ENCODE measurements at places on chromosomes 16 and 17. TPM values are rescaled to one million over a fixed set of nuclear protein-coding genes. Genes with fewer than 3 reads are reported as not detected.

The PMFBP1 gene
- total RNA-seq, result 1.4 TPM

The MYL4 gene
- total RNA-seq, result 10.2 TPM

The TMEM106A gene
- total RNA-seq, result 6.7 TPM

The ESRP2 gene
- total RNA-seq, result 39.5 TPM

DNA sequence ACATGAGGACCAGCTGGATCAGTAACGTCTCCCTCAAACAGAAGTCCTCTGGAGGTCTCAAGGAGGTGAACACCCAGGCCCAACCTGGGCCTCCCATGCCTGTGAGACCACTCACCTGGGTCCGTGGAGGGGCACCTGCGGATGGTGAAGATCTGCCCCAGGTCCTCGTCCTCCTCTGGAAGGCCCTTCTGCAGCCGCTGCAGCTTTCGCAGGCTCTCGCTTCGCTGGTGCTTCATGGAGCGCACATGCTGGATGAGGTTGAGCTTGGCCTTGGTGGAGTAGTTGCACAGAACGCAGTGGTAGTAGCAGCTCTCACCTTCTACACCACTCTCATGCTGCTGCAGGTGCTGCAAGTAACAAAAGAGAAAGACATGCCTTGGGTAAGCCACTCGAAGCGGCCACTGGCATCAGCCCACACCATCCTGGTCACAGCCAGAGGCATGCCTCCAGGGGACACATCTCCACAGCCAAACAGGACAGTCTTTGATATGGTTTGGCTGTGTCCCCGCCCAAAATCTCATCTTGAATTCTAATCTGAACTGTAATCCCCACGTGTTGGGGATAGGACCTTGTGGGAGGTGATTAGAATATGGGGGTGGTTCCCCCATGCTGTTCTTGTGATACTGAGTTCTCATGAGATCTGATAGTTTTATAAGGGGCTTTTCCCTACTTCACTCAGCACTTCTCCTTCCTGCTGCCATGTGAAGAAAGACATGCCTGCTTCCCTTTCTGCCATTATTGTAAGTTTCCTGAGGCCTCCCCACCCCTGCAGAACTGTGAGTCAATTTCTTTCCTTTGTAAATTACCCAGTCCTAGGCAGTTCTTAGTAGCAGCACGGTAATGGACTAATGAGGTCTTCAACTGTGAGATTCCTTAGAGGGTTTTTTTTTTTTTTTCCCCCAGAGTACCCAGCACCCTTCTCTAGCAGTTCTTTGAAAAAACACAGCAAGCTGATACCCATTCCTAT lies 158.0 kb downstream of the ZFHX3 start:
- no peak for DNase-seq

- no peak for DNase-seq
Measured at GRCh38 chr17:15398291-15398690, 56.9 kb upstream of the TEKT3 start.

DNA sequence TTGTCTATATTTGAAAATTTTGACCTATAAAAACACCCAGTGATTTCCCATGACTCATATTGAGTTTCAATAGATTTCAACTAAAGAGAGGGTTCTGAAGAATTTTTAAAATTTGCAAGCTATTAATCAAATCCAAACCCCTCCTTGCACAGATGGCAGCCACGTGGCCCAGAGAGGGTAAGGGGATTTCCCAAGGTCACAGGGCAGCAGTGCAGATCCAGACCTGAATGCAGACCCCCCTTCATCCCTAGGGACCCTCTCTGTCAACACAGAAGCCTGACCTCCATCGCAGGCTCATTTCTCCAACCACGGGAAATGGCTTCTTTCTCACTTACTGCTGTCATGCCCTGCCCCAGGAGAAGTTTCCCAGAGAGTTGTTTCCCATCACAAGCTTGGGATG lies 24.7 kb upstream of the CES5A start:
- DNase-seq, result no peak

DNA sequence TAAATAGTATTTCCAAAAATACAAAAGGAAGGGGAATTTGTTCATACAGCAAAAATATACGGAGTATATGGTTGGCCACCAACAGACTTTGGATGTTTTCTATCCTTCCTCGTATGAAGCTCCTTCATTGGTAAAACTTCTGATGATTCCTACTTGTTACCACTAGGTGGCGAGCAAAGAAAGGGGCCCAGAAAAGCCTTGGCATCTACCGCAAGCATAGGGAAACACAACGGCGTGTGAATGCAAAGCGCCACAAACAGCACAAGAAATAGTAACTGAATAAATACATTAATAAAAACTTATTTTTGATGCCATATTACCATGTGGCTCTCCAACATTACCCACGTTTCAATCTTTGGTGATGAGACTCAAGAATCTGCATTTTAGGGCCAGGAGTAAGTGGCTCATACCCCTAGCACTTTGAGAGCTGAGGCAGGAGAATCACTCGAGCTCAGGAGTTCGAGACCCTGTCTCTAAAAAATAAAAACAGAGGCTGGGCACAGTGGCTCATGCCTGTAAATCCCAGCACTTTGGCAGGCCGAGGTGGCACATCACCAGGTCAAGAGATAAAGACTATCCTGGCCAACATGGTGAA lies 34.5 kb downstream of the YWHAE start:
- DNase-seq, result peak; percentile 85

DNA sequence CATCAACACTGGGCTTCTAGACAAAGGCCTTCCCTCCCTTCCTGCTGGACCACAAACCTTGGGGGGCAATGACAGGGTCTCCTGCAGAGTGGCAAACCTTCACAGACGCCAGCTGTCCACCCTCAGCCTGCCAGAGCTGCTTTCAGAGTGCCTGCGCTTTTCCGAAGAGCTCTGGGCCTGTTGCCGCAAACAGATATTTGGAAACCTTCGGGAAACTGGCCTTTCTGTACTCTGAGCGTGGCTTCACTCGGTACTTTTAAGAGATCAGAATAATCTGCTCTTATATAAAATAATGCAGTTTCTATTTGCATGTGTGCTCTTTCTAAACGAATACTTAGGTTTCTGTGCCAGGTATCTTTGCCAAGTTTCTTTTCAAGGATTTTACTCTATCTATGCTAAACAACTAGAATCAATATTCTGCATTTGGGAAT lies 152.1 kb upstream of the CHMP6 start:
- DNase-seq, result no peak

- DNase-seq, result no peak
Measured at GRCh38 chr17:66949501-66949900, 15.0 kb upstream of the CACNG4 start.

- no peak for DNase-seq
Measured at GRCh38 chr17:58605470-58605869, 86.4 kb downstream of the TEX14 start.

- DNase-seq, result no peak
Measured at GRCh38 chr17:20203018-20203417, 193.9 kb downstream of the SPECC1 start.

DNA sequence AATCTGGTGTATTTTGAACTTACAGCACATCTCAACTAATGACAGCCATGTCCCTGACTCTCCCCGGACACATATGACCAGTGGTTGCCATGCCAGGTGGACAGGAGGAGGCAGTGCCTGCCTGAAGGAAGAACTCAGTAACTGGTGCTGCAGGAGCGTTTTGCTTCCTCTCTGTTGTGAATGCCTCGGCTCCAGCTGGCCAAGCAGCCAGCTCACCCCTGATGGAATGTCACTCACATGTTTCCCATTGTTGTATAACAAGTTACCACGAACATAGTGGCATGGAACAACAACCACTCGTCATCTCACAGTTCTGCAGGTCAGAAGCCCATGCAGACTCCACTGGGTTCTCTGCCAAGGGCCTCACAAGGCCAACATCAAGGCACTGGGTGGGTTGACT lies 20.1 kb upstream of the IRF8 start:
- DNase-seq, result no peak

DNA sequence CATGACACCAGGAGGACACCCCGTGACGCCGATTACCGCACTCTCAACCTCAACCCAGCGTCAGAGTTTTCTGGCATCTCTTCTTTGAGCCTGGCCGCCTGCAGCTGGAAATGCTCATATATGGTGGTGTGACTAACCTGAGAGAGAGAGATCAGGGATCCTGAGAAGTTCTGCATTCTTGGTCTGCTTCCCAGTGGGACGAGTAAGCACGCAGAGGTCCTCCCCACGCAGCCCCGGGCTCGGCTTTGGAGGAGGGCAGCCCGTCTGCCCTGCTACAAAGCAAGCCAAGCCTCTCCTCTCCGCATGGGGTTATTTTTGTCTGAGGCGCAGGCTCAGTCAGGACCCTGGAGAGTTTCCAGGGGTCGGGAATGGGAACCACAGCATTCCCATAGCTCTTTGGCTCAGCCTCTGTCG lies 16.5 kb downstream of the CRISPLD2 start:
- DNase-seq, result peak; percentile 79

DNA sequence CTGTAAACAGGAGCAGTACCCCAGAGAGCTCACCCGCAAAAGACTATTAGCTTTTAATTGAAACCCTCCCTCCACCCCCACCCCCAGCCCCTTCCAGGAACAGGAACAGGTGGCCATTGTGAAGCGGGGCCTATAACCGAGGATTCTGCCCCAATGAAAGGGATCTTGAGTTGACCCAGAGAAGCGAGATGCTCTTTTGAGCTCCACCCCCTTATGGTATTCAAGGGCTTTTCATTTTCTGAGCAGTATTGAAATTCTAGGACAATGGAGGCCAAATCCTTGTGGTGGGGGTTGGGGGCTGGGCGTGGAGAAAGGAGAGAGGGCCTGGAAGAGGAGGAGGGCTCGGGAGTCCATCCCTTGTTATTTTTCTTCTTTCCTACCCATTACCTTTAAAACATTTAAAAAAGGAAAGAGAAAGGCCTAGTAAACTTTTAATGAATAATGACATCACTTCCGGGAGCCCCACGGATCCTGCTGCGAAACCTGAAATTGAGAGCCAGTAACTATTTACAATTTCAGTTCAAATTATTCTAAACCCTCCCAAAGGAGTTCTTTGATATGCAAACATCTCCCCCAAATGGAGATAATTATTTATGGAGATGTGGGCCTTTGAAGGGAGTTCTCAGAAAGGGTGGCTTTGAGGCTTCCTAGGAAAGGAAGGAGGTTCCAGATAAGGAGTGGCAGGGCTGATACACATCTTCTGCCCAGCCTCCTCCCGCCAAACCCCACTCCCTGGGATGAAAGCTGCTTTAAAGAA lies 30.5 kb downstream of the HS3ST3B1 start:
- no peak for DNase-seq

DNA sequence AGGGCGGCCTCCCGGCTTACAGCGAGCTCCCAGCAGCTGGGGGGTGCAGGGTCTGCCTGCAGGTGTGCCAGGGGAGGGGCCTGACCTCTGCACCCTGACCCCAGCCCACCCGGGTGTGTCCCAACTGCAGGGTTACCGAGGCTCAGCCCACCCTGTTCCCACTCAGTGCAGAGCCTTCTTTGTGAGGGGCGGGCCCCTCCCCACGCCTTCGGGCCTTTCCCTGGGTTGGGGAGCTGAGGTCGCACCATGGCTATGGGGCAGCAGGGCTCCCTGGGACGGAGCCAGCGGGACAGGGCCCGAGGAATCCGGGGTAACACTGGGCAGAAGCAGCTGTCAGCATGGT lies 17.1 kb downstream of the CACNA1H start:
- no peak for DNase-seq

DNA sequence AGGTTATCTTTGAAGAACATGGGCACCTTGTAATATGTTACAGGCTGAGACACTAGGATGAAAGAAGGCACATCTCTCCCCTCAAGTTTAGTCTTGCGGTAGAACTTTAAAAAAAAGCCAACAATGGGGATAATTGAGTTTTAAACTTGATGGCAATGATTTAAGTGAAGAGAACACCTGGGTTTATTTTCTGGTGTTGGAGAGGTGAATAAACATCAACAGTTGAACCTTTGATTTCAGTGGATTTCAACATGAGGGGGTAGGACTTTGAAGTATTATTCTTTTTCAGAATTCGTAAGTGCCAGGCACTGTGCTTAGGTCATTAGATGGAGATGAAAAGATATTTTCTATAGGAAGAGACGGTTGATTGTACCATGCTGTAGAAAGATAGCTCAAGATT lies 22.3 kb downstream of the HAPSTR1 start:
- no peak for DNase-seq

DNA sequence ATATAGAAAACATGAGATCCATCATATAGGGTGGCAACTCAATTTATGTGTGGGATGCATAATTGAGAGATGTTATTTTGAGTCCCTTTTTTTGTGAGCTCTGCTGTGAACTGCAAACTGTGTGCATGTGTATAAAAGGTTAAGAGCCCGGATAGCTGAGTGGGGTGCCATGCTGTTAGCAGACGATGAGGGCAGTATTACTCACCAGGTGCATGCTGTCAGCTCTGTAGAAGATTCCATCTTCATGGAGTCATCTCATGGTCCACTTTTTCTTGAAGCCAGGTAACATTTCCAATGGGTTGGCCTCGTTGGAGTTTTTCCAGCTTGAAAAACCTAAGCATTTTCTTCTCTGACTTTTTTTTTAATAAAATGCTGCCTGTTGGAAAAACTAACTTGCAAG lies 43.0 kb upstream of the RHBDL3 start:
- no peak for DNase-seq

- no peak for DNase-seq
Measured at GRCh38 chr17:61395409-61395982, 4.1 kb upstream of the TBX2 start.

DNA sequence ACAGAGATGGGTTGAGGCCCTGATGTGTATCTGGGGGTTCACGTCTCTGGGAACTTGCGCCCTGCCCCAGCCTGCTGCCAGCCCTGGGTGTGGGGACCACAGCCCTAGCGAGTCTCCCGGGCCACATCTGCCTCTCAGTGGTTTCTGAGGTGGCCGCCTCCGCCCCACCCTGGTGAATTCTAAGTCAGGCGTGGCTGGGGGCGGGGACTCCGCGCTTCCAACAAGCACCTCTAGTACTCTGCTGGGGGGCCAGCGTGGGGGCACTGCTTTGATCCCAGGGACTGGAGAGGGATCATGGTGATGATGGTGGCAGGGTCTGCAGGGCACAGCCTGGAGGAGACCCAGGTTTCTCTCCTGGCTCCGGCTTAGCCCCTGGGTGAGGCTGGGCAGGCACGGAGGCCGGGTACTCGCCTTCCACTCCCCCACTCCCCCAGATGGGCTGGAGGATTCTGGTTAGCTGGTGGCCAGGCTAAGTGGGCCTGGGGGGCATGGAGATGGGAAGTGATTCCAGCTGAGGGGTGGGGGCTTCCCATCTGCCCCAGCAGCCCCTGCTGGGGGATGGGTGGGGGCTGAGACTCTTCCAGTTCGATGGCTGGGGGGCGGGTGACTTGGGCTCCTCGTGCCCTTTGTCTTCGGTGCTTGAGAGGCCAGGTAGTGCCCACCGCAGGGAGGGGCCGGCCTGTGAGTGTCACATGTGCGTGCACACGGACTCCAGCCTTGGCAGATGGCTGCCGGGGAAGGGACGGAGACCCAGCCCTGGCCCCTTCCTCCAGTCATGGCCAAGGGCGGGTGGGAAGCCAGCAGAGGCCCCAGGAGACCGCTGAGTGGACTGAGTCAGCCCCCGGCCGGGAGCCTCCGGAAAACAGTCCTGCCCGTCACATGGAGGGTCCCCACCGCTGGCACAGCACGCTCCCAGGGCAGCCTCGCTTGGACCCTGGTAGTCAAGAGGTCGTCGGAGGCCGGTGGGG lies 3.9 kb downstream of the GLIS2 start:
- DNase-seq, result no peak
